GOT3 (cell line): ENCODE measurements at places on chromosomes 2 and 18.

- no peak for DNase-seq
These were observed 168.5 kb downstream of the TPGS2 start for GRCh38 chr18:36660311-36660710.

- no peak for DNase-seq
These were observed 27.2 kb downstream of the RNF152 start for GRCh38 chr18:61865466-61866175.

DNA sequence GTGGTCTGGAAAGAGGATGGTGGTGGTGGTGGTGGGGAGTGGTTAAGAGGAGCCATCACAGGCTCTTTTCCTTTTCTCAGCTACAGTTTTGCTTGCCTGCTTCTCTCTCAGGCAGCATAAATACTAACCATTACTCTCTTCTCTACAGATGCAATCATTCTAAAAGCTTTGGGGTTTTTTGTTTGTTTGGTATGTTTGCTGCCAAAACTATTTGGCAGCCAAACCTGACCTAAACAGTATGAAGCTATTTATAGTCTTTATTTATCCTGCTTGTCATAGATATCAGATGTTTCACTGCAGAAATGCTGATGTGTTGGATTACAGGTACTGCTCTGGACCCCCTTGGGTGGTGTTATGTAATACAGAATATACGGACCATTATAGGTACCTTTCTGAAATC is 15.3 kb downstream of the SIX3 start:
- DNase-seq, result no peak

- no peak for DNase-seq
These were observed 150.7 kb upstream of the LGALSL start for GRCh38 chr2:64303250-64303649.

DNA sequence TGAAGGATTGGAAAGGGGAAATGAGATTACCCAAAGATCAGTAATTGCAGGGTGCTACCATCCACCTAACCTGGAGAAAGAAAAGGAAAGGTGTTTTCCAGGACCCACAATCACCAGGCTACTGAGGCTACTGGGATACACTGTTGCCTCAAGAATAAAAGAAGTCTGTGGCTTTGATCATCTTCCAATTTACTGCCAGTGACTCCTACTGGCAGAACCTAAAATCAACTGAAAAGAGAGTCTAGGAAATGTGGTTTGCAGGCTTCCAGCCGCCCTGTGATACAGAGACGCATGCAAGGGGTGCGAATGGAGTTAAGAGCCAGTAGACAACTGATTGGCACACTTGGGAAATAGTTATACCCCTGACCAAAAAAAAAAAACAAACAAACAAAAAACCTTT is 16.6 kb upstream of the TTL start:
- DNase-seq, result no peak

- DNase-seq, result no peak
These were observed 3.8 kb downstream of the CD207 start for GRCh38 chr2:70831861-70832260.

- DNase-seq, result no peak
These were observed 171.2 kb downstream of the HAUS1 start for GRCh38 chr18:46275370-46275769.
